ENCODE measurements at places on chromosomes 2 and 18.

DNA sequence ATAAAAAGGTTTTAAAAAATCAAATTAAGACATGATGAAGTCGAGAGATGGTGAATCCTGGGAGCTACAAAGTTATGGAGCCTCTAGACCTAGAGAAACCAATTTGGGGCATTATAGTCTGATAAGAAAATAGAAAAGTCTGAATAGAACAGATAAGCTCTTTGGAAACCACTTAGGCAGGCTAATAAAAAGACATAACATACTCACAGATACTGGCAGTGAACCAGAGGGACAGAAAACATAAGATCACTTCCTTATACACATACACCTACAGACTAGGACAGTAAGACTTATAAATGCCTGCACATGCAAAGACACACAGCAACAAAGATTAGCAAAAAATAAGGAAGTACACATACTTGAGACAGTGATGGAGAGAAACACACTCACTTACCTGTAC, 20.0 kb downstream of the SMC6 start:
- ATAC-seq = peak; percentile 45

DNA sequence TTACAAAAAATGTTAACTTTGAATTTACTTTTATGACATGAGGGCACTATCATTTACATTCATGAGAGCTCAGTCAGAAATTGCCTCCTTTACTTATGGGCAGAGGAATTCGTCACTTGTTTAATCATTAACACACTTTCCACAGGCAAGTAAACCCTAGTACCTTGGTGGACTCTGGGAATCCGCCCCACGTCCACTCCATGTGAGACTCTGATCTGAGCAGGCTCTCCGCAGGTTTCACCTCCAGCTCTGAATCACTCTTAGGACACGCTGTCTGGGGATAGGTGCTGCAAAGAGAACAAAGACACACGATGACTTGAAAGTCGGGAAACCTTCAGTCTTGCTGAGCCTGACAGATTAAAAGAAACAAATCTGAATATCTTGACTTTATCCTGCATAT, 73.6 kb downstream of the LPIN2 start:
- no peak for ATAC-seq

DNA sequence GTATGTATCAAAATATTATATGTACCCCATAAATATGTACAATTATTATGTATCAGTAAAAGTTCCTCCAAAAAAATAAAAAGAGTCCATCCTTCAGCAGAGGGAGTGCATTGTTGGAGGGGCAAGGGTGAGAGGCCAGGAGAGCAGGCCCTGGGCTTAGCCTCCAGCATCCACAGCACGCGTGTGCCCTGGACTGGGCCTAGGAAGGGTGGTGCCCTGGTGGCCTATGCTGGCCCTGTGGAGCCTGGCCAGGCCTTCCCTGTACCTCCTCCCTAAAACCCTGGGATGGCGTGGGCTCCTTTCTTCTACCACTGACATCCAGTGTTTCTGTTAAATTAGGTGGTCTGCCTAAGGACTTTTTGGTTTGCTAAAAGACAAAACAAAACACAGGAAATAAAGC, 93.4 kb downstream of the SH3RF3 start:
- ATAC-seq = peak; percentile 24

GRCh38 chr2:1854729-1855547, 110.6 kb upstream of the PXDN start:
- no peak for ATAC-seq

DNA sequence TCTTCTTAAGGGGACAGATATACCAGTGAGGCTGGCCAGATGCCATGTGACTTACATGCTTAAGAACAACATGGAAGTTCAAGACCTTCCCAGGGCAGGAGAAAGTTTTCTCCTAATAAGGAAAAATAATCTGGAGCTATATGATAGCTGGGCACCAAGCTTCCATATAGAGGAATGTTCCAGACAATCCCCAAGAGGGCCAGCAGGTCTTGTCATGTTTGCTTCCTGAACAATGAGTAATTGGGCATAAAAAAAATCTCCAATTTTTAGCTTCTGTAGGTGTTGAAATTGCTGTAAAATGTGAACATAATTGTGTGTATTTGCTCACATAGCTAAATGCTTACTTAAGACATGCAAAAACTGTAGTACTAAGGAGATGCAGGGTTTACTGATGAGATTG, 809.5 kb upstream of the PIK3C3 start:
- ATAC-seq = no peak

DNA sequence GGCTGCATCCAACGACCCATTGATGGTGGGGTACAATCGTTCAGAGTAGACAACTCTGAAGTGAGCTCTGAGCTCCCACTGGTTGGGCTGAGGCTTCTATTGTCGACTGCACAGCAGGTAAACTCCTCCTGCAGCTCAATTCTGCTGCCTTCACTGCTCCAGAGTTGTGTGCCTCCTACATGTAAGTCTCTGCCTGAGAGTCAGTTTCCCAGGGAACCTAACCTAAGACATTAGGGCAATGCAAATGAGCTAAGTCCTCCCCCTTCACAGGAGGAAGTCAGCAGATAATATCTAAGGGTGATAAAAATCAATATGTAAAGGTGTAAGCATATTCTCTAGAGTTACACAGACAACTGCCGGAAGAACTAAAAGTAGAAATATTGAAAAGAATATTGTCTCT, 22.5 kb upstream of the ACYP2 start:
- peak; percentile 63 for ATAC-seq

DNA sequence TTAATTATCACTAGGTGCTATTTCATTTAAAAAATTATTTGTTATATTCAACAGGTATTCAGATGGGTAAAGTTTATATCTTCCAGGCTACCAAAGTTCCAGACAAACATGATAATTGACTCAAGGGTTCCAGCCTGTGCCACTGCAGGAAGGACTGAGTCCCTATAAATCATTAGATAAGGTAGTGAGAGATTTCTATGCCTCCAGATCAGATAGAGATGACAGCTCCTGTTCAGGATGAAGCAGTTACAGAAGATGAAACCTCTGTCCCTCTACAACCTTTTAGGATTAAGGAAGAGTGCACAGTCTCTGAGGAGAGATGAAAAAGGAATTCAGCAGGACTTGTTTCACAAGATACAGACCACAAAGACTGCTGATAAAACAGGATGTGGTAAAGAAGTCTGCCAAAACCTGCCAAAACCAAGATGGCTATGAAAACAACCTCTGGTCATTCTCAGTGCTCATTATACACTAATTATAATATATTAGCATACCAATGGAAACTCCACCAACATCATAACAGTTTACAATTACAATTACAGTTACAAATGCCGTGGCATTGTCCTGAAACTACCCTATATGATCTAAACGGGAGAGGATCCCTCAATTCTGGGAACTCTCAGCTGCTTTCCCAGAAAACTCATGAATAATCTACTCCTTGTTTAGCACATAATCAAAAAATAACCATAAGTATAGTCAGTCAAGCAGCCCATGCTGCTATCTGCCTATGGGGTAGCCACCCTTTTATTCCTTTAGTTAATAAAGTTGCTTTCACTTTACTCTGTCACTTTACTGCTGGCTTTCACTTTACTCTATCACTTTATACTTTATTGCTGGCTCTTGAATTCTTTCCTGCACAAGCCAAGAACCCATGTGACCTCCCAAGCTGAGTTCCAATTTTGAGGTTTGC, 288.5 kb downstream of the PDE11A start:
- no peak for ATAC-seq

GRCh38 chr2:121095257-121096080, 189.5 kb downstream of the TFCP2L1 start:
- no peak for ATAC-seq

- ATAC-seq = peak; percentile 51
These were observed 15.2 kb upstream of the TSPYL6 start for GRCh38 chr2:54271189-54271588.

DNA sequence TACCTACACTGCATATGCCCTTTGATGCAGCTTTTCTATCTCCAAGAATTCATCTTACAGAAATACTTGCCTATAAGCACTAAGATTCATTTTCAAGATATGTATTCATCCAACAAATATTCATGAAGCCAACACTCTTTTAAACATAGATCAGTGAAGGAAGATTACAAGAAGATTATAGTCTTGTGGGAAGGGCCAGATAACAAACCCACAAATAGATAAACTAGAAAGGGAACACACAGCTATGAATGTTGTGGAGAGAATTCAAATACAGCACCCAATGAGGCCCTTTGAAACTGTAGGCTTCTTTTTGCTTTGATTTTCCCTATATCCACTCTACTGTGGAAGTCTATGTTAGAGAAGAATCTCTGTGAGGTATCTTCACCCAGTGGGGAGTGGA, 186.7 kb upstream of the RBMS1 start:
- ATAC-seq = no peak

GRCh38 chr18:45678850-45679249, 45.1 kb upstream of the SLC14A1 start:
- ATAC-seq = no peak

DNA sequence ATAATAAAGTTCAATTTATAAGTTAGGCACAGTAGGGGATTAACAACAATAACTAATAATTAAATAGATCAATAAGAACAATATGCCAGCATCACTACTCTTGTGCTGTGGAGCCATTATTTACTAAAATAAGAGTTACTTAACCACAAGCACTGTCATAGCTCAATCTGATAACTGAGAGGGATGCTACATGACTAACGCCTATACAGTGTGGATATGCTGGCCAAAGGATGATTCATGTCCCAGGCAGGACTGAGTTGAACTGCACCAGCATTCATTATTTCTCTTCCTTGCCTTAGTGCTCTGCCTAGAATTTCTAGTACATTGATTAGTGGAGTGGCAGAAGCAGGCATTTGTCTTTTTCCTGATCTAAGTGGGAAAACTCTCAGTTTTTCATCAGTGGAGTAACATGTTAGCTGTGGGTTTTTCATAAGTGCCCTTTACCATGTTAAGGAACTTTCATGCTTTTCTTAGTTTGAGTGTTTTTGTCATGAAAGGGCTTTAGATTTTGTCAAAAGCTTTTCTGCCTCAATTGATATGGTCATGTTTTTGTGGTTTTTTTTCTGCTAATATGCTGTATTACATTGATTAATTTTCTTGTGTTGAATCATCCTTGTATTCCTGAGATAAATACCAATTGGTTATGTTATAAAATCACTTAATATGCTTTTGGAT, 21.7 kb downstream of the KIAA1328 start:
- no peak for ATAC-seq

DNA sequence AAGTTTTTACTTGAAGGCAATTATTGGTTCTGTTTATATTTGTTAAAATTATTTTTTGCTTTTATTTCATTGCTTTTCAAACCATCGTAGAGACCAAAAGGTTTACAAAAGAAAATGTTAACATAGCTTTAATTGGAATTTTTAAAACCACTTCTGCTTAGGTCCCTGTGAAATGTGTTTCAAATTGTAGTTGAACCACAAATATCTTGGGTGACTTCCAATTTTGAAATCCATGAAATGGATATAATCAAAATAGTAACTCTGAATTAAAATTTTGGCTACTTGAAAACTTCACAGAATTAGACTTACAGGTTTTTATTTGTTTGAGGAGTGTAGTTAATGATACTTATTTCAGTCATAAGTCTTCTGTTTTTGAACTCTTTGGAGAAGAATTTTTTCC, 3.1 kb upstream of the SPAG16 start:
- ATAC-seq = no peak

GRCh38 chr2:66127656-66128055, 307.3 kb upstream of the MEIS1 start:
- no peak for ATAC-seq

DNA sequence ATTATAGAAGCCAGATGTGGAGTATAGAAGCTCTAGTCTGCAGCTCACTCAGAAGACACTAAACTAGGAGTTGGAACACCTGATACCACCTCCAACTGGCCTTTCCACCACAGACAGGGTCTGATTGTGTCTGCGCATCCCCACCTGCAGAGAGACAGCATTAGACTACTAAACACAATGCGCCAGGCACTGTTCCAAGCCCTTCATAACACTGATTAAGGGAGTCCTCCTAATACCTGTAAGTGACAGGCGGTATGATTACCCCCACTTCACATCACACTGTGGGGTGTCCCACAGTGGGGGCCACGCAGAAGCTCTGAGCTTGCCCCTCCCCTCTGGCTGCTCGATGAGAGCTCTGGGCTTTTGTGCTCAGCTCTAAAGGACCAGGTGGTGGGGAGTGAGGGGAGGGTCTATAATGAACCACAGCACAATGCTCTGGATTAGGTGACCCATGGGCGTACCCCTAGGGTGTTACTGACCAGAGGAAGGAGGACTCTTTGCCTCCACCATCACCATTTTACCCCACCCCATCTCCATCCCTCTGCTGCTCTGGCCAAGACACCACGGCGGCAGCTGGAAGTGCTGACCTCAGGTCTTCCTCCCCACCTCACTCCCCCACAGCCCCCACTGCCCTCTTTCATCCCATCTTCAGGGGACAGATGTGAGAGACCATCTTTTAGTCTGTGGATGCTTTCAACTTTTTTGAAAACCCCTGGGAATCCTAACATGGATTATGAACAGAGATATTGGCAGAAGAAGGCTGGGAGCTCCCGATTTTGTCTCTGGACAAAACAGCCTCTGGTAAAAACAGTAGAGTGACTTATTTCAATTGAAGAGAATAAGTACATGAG, 145.1 kb downstream of the GFPT1 start:
- ATAC-seq = no peak

- no peak for ATAC-seq
These were observed 69.4 kb upstream of the CBLN2 start for GRCh38 chr18:72613534-72613930.

DNA sequence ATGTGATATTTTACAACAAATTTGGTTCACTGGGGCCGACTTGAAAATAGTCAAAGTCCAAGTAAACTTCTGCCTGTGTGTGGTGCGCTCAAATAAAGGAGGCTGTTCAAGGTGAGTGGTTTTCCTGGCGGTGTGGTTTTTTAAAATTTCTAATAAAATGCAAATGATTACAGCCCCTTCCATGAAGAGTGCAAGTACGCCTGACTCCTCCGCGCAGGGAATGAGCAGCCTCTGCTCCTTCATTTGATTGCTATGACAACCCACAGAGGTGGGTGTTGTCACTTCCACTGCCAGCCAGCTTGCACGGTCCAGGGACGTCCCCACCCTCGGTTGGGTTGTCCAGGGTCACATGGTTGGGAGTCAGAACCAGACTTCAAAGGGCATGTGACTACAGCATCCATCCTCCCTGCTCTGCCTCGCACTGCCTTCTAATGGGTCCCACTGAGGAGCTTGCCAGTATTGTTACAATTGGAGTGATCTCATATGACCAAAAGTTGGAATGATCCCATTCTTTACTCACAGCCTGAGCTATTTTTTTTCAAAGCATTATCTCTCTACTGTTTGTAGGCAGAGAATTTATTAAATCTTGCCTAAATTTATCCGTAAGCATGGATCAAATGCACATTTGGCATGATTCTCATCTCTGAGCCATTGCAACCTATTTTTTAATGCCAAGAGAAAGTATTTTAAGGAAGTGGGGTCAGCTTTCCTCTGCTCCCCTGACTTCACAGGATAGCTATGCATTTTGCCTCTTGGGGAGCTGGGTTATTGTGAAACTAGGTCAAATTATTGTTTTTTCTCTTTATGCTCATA, 121.3 kb downstream of the AGAP1 start:
- ATAC-seq = no peak

- ATAC-seq = no peak
These were observed 253.8 kb upstream of the LYPD1 start for GRCh38 chr2:132923787-132924186.

- ATAC-seq = no peak
These were observed 301.6 kb downstream of the AFF3 start for GRCh38 chr2:99840831-99841230.
